Foreskin fibroblast (primary cell): ENCODE measurements at places on chromosomes 5 and 9.

DNA sequence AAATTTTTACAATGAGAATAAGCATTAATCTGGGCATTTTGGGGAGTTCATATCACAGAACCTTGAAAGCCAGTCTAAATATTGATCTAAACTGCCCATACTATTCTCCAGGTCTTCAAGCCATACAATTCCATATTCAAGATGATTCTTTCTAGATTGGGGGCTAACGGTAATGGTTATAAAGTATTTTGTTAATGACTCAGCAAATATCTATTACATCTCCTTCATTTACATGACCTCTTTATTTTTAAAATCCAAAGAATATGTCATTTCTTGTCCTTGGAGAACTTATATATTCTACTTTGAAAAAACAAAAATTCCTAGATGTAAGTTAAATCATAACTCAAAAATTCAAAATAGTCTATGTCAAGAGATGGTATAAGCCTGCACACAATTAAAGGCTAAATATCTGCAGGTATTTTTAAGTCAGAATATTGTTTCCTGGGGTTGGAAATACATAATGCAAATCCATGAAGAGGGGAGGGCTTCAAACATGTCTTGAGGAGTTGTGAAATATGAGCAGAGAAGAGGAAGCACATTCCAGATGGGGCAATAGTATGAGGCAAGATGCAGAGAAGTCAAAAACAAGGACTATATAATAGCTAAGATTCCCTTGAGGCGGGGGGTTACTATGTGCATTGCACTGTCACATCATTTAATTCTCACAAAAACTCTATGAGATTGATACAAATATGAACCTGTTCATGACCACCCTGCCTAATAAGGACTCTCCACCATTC lies 526.4 kb downstream of the NR2F1-AS1 start:
- peak; percentile 78 for DNase-seq

GRCh38 chr9:133224762-133225161 lies 15.7 kb upstream of the OBP2B start:
- no peak for DNase-seq

- peak; percentile 38 for DNase-seq
These were observed 71.2 kb downstream of the RAPGEF1 start for GRCh38 chr9:131668439-131669268.

GRCh38 chr5:135128361-135128760 lies 94.3 kb upstream of the PITX1 start:
- no peak for DNase-seq

GRCh38 chr9:116209414-116210116 lies 56.0 kb downstream of the PAPPA start:
- no peak for DNase-seq

DNA sequence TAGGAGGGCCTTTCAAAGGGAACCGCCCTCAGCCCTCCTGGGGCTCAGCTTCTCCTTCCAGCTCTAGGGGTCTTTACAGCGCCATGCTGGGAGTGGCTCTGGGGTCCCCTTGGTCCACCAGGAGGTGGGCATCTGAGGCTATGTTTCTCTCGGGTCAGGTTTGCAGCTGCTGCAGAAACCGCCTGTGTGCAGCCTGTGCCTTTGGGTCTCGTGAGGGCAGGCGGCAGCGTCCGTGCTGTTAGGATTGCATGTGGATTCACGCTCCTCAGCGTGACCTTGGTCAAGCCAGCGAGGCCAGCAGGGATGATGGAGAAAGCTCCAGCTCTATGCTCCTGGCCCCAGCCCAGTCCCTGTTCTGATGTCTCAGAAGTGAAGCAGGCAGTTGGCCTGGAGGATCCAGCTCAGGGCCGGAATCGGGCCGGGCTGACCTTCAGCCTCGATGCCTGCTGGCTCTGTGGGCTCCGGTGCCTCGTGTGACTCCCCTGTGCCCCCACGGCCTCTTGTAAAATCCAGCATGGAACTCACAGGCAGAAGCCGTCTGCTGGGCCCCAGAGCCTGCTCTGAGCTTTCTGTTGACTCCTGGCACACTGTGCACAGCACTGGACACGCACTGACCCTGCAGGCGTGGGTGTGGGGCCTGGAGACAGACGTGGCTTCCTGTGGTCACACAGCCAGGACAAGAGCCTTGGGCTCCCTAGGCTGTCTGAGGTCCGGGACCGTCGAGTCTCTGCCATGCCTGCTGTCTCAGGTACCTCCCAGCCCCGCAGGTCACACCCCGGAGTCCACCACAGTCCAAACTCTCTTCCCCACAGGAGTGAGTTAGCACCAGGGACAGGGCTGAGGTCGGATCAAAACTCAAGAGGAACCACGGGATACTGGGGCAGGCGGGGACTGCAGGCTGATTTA lies 54.3 kb downstream of the TRIP13 start:
- DNase-seq, result no peak

GRCh38 chr5:31728039-31728438 lies 89.1 kb downstream of the PDZD2 start:
- DNase-seq, result no peak

DNA sequence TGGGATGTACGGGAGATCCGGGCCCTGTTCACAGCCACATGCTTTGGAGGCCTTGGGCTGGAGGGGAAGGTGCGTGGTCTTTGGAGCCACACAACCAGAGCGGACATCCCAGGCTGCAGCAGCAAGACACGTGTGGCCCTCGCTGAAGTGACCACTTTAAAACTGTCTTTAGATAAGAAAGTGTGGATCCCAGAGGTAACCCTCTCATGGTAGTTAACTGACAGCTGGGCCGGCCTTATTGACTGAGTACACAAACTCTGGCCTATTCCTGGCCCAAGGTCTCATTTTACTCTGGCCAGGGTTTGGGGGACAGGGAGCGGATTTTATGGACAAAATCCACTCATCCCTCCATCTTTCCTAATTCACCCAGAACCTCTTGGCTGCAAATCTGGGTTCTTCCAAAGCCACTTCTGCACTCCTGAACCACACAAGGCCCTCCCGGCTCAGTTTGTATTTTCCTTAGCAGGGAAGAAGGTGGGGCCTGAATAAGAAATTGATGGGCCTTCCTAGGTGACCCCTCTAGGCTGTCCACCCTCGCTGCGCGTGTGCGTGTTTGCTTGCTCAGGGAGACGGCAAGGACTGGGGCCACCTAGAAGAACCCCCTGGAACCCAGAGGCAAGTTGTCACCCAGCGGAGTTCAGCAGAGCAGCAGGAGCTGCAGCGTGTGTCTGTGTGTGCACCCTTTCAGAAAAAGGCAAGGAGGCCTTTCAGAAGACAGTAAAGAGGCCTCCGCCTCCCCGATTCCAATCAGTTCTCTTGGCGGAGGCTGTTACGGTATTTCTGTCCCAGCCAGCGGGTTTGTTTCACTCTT lies 73.3 kb upstream of the ORM1 start:
- DNase-seq, result no peak

- DNase-seq, result peak; percentile 4
These were observed 51.4 kb downstream of the COL23A1 start for GRCh38 chr5:178538741-178539229.

- DNase-seq, result no peak
These were observed 78.7 kb downstream of the RFX3 start for GRCh38 chr9:3447143-3447542.

DNA sequence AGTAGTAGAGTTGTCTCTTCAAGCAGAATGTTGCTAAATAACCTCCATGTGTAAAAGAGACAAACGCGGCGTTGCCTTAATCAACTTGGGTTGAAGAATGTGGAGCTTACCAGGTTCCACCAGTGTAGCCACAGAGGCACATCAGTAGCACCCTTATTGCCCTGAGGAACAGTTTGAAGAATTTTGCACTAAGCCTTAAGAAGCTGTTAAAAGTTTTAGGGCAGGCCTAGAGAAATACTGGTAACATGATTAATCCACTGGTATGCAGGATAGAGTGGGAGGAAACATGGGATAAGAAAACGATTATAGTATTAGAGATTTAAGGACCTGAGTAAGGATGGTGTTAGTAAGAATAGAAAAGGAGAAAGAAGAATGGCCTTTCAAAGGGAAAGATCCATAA lies 100.6 kb downstream of the ZCCHC7 start:
- peak; percentile 19 for DNase-seq

DNA sequence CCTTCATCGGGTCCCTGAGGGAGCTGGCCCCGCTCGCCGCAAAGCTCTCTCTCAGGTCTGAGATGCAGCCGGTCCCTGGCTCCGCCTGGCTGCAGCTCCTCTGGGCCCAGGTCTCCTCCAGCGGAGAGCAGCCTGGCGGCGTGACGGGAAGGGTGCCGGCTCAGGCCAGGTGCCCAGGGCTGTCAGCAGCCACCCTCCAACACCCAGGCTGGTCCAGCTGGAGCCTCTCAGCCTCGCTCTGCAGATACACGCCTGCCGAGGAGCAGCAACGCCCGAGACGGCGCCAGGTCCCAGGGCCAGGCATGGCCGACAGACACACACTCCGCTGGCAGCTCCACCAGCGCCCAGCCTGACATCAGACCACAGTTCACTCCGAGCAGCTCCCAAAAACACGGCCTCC lies 25.6 kb downstream of the FAM163B start:
- no peak for DNase-seq

DNA sequence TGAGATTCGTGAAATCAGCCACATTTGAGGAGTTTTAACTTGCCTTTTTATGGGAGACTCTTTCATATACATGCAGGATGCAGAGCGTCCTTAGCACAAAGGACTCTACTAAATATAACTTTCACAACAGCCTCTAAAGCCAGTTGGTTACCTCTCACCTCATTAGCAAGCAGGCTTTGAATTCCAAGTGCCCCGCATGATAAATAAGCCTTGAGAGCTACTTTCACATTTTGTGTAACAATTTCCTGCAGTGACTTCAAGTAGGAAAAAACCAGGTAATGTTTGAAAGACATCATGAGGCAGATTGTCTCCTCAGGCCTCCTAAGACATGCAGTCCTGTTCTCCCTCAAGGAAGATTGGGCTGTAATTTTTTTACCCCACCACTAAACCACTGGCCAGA lies 50.5 kb downstream of the RALGPS1 start:
- DNase-seq, result no peak

DNA sequence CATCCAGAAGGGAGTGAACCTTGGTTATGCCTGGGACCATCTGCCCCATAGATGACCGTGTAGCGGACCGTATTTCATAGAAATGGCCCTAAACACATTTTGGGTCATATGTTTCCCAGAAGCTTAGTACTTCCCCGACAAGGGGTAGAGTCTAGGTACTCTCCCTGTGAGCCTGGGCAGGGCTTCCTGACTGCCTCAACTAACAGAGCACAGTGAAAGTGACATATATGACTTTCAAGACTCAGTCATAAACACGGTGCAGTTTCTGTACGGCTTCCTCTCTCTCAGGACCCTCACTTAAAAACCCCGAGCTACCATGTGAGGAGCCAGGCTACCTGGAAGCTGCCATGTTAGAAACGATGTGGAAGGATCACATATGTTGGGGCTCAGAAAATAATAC lies 20.9 kb downstream of the C9orf57 start:
- no peak for DNase-seq

DNA sequence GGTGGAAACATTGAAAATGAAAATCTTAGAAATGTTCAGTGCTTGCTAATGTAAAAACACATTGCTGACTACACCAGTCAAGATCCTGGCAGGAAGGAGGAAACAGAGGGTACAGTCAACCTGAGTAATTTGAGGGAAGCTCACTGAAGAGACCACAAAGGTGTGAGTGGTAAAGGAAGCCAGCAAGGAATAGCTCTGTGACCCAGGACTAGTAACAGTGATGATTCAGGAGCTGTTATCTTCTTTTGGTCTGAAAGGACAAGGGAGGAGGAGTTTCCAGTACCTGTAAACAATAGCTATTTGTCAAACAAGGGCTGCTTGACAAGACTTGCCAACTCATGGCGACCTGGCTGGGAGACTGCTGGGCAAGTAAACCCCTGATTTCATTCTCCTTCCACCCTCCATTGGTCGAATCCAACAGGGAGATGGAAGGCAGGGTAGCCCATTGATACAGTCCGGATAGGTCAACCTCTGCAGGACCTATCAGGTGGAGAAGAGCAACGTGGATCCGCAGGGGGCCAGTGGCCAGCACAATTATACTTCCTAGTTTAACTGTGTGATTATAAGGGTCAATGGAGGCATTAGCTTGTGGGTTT lies 68.1 kb downstream of the MAMDC2 start:
- DNase-seq, result no peak

DNA sequence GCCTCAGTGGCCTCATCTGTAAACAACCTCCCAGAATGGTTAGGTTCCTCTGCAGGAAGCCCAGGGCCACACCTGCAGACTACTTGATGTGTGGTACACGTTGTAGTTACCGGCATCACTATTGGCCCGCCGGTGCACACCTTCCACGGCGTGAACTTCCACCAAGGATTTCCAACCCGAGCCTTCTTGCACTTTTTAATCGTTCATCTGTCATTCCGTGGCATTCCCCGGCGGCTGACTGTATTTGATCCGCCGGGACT lies 5.3 kb upstream of the TRIM41 start:
- no peak for DNase-seq

- no peak for DNase-seq
These were observed 179.0 kb downstream of the EBF1 start for GRCh38 chr5:158920736-158921135.

GRCh38 chr9:95478335-95478734 lies 38.4 kb downstream of the PTCH1 start:
- no peak for DNase-seq

DNA sequence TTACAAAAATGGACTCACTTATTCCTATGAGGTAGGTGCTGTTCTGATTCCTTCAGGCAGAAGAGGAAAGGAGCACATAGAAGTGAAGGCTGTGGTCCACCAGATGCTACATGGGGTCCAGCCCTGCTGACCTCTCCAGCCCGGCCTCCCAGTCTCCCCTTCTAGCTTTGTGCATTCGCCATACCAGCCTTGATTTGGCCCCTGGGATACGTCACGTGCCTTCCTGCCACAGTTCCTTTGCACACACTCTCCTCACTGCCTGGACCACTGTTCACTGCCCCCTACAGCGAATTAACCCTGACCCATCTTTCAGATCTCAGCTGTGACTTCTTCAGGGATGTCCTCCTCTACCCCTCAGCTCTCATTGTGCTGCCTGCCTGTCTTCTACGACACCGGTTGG lies 32.6 kb downstream of the FGF1 start:
- DNase-seq, result no peak

DNA sequence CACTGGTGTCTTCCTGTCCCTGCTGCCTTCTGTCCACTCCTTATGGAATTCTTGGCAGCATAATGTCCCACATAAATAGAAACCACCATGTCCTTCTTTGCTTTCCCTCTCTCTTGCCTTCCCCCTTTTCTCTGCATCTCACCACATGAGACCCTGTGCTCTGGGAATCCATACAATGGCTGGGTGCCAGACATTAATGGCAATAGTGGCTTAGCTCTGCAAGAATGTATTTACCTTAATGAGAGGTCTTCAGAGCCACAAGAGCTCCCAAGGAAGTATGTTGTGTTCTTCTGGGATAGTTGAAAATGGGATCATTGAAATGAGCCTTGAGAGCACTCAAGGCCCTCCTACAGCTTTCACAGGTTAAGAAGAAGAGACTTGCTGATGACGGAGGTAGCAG lies 58.7 kb downstream of the ADAMTS16 start:
- no peak for DNase-seq
